ENCODE measurements at places on chromosomes 12 and 14.

GRCh38 chr12:122946690-122947341 lies 19.4 kb downstream of the ABCB9 start:
- DNase-seq = peak; percentile 75

DNA sequence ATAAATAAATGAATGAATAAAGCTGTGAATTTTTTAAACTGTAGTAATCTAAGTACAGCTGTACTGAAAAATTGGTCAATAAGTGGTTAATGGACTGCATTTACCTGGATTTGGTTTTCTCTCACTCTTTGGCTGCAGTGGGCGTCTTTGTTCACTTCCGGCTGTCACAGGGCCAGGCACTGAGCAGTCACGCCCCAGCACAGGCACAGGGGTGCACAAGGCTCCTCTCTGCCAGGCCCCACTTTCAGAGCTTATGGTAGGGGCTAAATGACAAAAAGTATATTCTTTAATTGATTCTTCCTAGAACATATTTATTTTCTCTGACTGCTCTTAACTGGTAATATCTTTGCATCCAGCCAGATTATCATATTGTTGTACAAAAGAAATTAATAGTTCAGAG lies 70.6 kb upstream of the DYNC1H1 start:
- DNase-seq = no peak

DNA sequence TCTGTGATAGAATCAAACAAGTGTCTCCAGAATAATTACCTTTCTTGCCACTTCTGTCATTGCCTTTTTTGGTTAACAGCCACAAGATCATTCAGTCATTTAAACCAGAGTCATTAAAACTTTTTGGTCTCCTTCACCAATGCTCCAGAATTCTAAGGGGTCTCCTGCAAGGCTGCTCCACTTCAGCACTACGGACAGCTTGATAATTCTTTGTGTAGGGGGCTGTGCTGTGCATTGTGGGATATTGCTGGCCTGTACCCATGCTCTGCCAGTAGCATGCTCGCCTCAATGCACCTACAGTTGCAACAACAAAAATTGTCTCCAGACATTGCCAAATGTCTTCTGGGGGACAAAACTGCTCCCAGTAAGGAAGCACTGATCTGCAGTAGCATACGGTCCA lies 7.3 kb downstream of the ADAMTS20 start:
- DNase-seq = no peak

DNA sequence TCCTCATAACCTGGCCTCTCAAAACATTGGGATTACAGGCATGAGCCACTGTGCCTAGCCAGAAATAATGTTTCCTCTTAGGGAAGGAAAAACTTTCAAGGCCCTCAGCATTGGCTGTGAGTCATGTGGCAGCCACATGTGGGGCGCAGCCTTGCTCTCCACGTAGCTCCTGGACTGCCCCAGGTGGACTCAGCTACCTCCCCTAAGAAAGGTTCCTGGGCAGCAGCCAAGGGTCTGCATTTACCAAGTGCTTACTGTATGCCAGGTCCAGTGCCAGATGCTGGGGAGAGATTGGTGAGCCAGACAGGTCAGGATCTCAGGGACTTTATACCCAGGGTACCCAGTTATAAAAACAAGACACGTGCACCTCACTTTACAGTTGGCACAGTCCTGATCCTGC lies 3.7 kb upstream of the TRPV4 start:
- no peak for DNase-seq

DNA sequence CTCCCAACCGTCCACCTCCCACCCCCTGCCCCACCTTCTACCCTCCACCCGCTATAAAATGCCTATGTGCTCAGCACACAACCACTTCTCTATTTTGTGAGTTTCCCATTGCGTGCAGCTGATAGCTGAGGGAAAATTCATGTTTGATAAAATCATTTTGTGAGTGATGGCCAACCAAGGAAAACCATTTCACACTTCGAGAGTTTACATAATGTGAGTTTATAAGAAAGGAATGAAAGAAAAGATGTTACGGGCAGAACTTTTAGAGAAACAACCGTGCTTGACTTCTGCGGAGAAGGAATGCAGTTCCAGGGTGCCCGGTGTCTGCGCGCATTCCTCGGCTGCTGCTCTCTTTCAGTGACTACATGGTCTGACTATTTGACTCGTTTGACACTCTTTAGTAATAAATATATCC lies 140.9 kb downstream of the EFCAB11 start:
- DNase-seq = no peak

DNA sequence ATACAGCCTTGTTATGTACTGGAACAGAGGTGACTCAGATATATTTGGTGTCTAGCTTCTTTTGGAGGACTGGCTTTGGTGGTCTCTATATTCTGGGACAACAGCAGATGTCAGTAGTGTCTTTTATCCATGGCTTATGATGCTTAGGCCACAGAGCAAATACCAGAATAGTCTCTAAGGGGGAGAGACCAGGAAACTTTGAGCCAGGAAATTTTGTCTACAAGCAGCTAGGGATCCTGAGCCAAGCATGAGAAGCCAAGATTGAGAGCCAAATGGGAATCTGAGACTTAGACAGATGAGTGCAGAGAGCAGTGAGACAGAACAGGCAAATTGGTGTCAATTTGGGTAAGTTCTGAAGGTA lies 28.4 kb upstream of the PTPRR start:
- no peak for DNase-seq

- no peak for DNase-seq
Measured at GRCh38 chr12:69661386-69661785, 37.7 kb downstream of the BEST3 start.

DNA sequence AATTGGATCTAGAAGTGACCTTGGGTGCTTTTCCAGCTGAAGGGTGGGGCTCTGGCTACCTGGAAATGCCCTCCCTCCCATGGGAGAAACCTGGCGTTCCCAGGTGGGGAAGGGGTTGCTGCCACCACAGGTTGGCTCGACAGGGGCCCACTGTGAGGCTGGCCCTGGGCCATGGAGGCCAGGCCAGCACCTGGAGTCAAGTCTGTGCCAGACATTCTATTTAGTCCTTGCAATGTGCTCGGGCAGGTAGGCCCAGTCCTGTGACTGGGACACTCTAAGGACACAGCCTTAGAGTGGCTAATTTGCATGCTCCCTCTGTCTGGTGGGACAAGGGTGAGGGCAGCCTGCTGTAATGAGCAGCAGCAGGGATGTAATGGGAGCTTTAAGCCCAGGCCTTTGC lies 11.9 kb downstream of the VRTN start:
- no peak for DNase-seq

DNA sequence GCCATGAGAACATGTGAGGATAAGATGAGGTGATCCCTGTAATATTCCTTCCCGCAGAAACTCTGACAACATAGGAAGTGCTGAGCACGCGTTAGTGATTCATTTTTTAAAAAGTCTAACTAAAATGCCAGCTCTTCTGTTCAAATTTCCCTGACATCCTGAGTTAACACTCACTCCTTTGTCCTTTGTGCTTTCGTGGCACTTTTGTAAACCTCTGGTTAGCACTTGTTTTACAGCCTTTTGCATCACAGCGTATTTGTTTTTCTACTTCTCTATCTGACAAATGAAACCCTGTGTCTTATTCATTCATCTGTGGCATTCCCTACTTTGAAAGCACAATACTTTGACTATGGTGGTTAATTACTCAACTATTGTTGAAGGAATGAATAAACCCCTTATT lies 313.6 kb downstream of the NUAK1 start:
- no peak for DNase-seq

DNA sequence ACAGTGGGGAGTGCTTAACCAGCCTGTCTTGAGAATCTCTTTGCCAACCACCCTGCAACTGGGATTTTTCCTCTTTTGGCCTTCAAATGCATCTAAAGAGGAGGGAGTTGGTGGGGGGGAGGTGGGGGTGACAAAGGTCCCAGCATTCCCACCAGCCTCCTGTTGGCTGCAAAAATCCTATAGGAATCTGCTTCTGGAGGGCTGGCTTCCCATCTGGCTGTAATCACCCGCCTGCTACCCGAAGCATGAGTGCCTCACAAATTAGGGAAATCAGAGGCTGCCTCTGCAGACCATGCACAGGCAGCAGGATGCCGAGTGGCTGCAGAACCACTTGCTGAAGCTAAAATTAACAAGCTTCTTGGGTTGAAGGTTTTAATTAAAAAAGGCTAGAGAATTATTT lies 73.9 kb upstream of the WSCD2 start:
- no peak for DNase-seq

GRCh38 chr12:3065300-3065699 lies 11.9 kb upstream of the TSPAN9 start:
- DNase-seq = no peak

DNA sequence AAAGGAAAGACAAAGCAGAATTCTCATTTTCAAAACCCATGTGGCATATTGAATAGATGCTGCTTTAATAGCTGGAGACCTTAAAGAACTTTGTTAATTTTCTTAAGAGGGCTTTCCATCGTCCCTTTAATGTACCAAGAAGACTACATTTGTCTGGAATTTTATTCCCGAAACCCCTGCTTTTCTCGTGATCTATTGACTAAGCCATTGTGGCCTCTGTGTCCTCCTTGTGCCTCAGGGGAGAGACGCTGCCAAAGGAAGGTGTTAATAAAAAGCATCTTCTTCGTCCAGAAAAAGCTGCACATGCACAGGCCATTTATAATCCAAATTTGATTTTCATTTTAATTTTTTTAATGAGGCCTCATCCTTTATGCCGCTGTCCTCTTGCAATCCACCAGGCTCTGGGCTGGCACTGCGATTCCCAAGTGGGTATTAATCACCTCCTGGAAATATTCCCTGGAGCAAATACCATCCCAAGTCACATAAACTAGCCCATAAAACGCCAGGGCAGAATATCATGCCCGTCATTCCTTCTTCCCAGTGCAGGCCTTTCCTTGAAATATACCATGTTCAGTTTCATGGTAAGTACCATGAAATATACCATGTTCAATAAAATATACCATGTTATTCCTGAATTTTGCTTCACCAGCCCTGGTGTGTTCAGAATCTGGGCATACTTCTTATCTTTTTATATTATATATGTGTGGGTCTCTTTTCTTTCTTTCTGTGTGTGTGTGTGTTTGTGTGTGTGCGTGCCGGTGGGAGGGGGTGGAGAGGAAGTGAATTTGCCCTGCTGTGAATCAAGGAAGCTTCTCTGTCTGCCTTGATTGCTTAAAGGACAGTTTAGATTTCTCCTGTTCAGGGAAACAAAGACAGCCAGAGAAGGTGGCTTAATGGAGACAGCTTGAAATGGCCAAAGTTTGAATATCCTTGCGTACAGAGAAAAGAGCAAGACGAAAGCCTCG lies 147.6 kb downstream of the PHETA1 start:
- no peak for DNase-seq

GRCh38 chr14:61636779-61637178 lies 58.5 kb upstream of the HIF1A start:
- DNase-seq = no peak

- no peak for DNase-seq
Measured at GRCh38 chr12:11704089-11704488, 54.6 kb downstream of the ETV6 start.

DNA sequence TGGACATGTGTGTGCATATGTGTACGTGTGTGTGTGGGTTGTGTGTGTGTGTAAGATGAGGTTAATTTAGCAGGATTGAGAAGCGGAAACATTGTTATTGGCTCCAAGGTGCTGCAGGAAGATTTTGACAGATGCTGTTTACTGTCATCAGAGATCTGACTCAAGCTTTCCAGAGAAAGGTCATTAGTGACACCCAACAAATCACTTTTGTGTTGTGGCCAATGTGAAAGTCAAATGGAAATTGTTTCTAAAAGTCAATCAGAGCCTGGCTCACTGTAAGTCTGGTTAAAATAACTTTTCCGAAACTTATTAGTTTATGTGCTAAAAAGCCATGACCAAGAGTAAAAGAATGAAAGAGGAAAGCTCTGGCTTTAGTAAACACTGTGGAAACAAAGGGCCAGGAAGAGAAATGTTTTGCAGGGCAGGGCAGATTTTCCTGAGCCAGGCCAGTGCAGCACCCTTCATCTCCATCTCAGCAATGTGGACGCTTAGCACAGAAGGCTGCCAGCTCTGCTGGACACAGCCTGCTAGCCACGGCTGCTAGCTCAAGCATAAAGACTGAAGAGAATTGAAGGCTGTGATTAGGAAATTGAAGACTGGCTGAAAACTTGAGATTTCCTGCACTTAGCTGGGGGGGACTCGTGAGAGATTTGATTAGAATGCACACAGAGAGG lies 235.8 kb downstream of the NEDD1 start:
- DNase-seq = no peak

DNA sequence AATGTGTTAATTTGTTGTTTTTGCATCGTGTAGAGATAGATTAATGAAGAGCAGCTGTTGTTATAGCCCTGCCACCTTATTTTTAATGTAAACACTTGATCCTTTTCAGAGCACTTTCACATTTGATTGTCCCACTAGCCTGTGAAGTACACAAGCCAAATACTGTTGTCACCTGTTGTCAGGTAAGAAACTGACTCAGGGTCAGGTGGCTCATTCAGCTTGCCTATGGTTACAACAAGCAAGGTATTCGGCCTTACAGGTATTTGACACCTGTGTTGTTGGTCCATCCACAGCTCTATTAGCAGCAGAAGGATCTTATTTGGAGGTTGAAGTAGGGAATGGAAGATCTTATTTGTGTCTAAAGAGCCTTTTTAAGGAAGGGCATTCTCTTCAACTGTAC lies 108.9 kb downstream of the GPR135 start:
- no peak for DNase-seq

- no peak for DNase-seq
Measured at GRCh38 chr12:75981247-75982168, 50.1 kb downstream of the PHLDA1 start.

DNA sequence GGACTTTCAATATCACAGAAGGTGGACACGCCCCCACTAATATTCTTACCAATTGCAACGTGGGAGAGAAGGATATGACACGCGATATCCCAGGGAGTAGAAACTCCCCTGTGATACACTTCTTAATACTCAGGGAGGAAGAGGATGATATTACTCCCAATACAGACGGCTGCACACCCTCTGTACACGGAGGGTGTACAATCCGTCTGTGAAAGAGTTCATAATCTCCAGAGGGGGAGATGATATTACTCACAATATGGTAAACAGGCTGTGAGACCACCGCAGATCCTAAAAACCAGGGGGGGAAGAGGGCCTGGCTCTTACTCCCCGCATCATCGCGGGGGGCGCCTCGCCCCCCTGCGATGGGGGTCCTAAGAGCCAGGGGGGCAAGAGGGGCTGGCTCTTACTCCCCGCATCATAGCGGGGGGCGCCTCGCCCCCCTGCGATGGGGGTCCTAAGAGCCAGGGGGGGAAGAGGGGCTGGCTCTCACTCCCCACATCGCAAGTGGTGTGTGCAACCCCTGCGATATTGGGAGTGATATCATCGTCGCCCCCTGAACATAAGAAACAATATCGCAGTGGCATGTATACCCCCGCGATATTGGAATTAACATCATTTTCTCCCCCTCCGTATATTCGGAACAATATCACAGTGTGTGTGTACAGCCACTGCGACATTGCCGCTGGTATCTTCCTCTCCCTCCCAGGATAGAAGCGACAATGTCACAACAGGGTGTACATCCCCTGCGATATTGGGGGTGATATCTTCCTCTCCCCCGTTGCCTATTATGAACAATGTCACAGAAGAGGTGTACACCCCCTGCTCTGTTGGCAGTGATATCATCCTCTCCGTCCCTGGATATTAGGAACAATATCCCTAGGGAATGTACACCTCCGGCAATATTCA lies 8.9 kb upstream of the CLEC6A start:
- DNase-seq = no peak

All from stimulated activated CD8-positive, alpha-beta memory T cell treated with anti-CD3 and anti-CD28 coated beads, Interleukin-15, amount 100 ng/mL, for 4 hours (primary cell).